Muscle of arm (tissue), 14 donors: ENCODE measurements at places on chromosomes 6 and 20.

- DNase-seq, result peak; percentile 83
Measured at GRCh38 chr20:21702553-21703470, 2.7 kb upstream of the PAX1 start.

GRCh38 chr20:61912665-61913422, 152.8 kb downstream of the TAF4 start:
- DNase-seq, result no peak

GRCh38 chr6:107673076-107673494, 151.0 kb downstream of the SCML4 start:
- DNase-seq, result no peak

DNA sequence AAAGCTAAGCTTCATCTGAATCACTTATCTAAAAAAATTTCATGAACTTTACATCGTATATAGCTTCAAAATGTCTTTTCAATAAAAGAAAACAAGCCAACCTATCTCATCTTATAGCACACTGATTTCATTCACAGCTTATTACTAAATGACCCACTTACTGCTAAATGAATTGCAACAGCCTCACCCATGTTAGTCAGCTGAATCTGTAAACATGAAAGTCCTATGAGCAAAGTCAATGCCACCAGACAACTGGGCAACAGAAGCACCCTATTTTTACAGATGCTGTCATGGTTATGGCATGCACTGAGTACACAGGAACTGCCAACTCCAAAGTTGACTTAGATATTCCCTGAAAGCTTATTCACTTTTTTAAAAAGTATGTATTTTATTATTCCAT, 41.2 kb upstream of the DST start:
- no peak for DNase-seq

GRCh38 chr20:33490023-33490933, at the start of gene CBFA2T2:
Gene CBFA2T2 (plus strand): TSS chr20:33490096. CDS start chr20:33490268, 172 bp downstream.
- DNase-seq, result peak; percentile 66
